Mucosa of gallbladder (tissue), 1 donor: ENCODE measurements at places on chromosomes 2 and 18. TPM values are rescaled to one million over a fixed set of nuclear protein-coding genes. Genes with fewer than 3 reads are reported as not detected.

DNA sequence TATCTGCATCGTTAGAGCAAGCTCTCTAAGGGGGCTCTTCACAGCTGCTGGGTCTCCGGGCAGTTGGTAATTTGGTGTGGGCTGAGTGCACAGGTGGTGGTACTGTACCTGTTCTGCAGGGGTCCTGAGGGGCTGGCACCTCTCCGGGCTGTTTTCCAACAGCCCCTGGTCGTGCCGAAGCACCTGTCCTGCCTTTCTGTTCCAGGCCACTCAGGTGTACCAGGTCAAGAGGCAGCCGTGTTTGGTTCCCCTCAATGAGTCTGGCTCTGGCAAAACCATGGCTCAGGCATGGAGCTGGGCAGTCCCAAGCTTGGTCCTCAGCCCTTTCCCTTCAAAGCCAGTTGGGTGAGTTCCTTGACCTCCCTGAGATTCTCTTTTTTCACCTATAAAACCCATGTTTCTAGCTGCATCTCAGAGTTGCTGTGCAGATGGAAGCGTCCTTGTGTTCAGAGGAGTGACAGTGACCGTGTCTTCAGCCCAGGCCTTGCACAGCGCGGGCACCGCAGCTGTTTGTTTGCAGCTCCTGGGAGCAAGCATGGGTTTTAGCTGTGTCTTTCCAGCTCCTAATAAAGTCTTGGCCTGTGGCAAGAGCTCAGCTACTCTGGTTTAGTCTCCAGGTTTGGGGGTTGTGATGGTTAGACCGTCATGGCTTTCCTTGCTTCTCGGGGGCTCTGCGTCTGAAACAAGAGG lies 110.9 kb downstream of the GLI2 start:
- no peak for DNase-seq

GRCh38 chr2:162972383-162972782 lies 133.8 kb upstream of the KCNH7 start:
- DNase-seq: no peak

DNA sequence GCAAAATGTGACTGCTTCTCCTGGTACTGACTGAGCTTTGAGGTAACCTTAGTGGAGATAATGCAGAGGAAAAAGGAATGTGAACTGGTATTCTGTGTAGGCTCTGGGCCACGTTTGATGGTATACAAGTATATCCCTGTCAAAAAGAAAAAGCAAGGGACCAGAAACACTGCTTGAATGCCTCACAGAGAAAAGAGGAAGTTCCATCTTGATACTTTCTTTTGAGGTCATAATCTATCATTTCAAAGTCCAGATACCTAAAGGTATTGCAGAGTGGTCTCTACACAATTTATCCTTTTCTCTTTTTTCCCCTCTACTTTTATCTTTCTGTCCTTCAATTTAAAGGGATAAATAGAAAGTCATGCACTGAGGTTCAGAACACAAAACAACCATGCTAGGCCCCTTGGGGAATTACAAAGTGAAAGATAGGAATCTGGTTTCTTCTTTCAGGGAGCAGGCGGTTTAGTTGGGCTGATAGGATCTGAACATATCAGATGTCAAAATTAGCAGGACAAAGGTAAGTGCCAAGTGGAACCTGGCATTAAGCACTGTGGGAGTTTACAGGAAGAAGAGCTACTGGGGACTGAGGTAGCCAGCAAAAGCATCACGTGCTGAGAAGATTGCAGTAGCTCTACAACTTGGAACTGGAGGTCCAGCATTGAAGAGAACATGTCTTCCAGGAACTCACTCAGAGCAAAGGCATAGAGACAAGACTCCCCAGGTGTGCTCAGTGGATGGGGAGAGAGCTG lies 121.2 kb downstream of the LYPD6 start:
- DNase-seq: no peak

DGKD gene
- 24.3 TPM for total RNA-seq

AQP12A gene
- total RNA-seq: not detected

BZW1 gene
- total RNA-seq: 158 TPM
